ENCODE measurements at places on chromosomes 1 and 21.

DNA sequence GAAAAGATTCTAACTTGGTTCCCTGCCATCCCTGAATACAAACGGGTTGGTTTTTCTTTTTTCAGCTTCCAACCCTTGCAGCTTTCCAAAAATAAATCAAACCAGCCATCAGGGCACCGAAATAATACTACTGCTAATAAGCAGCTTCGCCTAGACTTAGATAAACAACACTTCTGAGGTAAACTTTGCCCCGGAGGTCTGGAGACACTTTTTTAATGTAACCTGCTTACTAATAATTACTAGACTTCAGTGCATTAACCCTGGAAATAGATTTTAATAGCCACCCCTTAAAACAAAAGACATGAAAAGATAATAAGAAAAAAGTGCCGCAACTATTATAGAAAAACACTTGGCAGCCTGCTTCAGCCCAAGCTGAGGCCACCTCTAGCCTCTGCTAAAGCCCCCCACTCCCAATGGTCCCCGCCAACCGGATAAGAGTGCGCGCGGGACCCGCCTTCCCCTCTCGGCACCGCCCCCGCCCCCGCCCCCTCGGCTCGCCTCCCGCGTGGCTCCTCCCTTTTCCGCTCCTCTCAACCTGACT, 405 bp upstream of the GADD45A start:
- DNase-seq: no peak

DNA sequence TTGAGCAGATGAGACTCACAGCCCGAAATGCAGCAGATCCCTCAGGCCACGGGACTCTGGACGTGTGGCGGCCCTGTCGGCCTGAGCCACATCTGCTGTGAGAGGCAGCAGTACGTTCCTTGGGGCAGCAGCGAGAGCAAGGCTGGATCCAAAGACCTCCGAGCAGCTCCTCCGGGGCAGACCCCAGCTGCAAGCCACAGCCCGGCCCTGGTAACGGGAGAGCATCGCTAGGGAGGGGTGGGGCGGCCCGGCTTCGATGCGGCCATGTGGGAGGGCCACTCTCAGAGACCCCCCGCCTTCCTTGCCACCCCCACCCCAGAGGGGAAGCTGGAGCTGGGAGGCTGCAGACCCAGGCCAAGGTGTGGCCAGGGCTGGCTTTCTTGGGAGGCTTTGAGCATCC, 17.8 kb downstream of the PRKCZ start:
- no peak for DNase-seq

DNA sequence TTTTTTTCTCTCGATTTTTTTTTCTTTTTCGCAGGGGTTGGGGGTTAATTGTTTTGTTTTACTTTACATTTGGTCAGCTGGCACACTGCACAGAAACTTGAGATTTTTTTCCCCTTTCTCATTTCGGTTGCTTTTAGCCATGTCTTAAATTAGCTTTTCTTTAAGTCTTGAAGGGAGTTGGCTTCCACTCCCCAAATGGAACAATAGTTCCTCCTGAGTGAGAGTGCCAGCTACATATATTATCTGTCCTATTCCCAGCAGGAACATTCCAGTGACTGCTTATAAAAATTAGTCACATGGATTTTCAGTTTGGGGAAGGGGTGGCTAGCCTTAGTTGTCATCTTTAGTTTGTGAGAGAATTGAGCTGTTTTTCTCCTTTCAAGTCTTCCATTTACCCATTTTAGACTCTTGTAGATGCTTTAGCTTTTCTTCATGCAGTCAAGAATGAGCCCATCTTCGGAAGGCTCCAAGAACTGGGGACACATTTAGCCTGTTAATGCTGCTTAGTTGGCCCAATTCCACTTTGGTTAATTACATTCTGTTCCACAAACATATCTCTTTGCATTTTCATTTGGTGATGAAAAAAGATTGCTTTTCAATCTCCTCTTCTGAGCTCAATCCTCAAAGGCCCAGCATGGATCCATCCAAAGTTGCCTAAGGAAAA, 510.1 kb upstream of the CXADR start:
- no peak for DNase-seq

GRCh38 chr1:6454856-6455751, 10.9 kb downstream of the TNFRSF25 start:
- DNase-seq: no peak

- DNase-seq: peak; percentile 23
Observed at GRCh38 chr1:53550201-53550741, 91.1 kb downstream of the DMRTB1 start.

DNA sequence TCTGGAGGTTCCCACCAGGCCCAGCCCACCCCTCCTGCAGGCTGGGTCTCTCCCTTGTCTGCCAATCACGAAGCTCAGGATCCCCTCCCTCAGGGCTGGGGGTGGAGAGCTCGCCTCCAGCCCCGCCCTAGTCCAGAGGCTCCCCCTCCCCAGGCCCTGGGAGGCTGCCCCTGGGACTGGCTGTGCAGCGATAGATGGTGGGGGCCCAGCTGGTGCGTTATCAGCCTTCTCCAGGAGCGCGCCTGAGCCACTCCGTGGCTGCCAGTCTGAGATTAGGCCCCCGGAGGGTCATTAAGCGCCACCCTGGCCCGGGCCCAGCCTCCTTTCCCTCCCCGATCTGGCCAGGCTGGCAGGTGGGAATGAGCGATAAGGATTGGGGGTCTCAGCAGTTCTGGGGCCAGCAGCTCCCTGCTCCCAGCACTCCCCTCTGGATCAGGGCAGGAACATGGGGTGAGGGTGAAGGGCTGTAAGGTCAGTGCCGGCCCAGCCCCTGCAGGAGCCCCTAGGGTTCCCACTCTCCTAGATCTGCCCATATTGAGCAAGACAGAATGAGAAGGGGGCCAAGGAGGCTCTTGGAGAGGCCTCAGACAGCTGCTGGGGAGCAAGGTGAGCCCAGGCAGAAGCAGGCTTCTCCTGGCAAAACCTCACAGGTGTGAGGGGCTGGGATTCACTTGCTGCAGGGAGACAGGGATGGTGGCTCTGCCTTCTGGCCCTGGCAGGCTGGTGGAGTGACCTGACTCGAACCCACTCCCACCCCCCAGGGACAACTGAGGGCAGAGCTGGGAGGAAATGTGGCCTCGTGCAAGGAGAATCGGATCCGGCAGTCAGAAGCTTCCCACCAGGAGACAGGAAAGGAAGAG, 8.5 kb downstream of the PDZK1IP1 start:
- no peak for DNase-seq

DNA sequence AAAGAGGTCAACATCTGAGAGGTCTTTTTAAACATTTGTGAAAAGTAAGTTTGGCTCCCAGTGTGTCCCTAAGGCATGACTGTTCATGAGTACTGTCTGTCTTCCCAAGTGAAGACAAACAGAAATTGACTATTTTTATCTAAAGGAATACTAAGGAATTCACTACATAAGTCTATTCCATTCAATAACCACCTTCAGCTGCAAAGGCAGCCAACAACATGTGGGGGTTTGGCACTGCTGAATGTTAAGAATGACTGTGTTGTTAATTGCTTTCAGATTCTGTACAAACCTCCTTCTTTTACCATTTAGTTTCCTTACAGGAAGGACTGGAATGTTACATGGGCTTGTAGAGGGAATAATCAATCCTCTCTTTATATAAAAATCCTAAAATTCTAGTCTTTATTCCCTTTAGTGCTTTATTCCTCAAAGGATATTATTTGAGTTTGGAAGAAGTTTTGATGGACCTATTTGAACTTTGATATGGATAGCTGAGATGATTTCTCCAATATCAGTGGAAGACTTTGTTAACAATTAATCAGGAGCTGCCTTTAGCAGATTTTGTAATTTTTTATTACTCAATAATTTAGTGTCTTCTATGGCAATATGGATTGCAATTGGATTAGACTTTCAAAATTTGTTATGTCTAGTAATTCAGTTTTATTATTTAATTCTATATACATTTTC, 201.7 kb upstream of the CHRM3 start:
- no peak for DNase-seq

All from tibial artery (tissue), 4 donors.